ENCODE measurements at places on chromosomes 5 and 9. TPM values are rescaled to one million over a fixed set of nuclear protein-coding genes. Genes with fewer than 3 reads are reported as not detected.

GRCh38 chr9:126628969-126629674 is 15.4 kb downstream of the LMX1B start:
- no peak overlapping the region for H3K27ac ChIP-seq
- no peak overlapping the region for H3K4me3 ChIP-seq
- DNase-seq: no peak

- H3K4me3 ChIP-seq: no peak overlapping the region
- H3K4me1 ChIP-seq: no peaks in the 10 kb centered on the region
- no peak for DNase-seq
- peaks cover 17% of the 10 kb centered on the region for H3K36me3 ChIP-seq
These were observed 84.9 kb downstream of the GDNF start for GRCh38 chr5:37754976-37755375.

- peak overlapping the region; percentile 36 for H3K27ac ChIP-seq
- H3K27me3 ChIP-seq: no peaks in the 10 kb centered on the region
- H3K36me3 ChIP-seq: no peaks in the 10 kb centered on the region
- peak overlapping the region; percentile 69 for H3K4me3 ChIP-seq
- peak; percentile 52 for DNase-seq
These were observed 83.0 kb upstream of the FREM1 start for GRCh38 chr9:14993061-14993800.

DNA sequence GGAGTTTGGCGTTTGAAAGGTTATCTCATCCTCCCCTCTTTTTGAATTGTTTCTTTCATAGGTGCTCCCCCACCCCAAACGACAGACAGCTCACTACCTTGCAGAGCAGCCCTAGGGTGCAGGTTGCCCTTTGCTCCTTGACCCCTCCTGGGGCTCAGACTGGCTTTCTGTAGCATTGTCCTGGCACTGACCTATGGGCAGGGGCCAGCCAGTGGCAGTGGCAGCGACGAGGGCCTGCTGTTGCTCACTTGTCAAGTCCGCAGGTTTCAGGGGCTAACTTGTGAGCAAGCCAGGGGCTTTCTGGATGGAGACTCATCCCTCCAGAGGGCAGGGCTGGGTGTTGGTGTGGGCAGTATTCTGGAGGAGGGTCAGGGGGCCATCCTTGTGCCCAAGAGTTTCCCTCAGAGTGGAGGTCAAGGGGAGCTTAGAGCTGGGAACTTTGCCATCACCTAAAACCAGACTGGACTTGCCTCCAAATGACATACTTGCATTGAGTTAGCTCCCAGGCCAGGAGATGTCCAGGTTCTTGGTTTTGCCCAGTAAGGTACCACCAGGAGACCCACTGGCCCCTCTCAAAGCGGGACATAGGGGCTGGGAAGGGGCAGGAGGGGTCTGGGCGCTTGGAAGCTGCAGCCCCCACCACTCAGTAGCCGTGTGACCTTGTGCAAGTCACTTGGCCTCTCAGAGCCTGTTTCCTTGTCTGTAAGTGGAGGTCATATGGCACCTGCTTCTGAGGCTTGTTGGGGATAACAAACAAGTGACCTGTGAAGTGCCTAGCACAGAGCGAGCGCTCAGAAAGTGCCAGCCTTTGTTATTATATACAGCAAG is 53.5 kb upstream of the CDKN2AIPNL start:
- no peaks in the 10 kb centered on the region for H3K36me3 ChIP-seq
- DNase-seq: no peak
- peaks cover 4% of the 10 kb centered on the region for H3K27me3 ChIP-seq
- H3K27ac ChIP-seq: no peak overlapping the region
- H3K4me1 ChIP-seq: peaks cover 15% of the 10 kb centered on the region
- peak overlapping the region; percentile 72 for H3K4me3 ChIP-seq

DNA sequence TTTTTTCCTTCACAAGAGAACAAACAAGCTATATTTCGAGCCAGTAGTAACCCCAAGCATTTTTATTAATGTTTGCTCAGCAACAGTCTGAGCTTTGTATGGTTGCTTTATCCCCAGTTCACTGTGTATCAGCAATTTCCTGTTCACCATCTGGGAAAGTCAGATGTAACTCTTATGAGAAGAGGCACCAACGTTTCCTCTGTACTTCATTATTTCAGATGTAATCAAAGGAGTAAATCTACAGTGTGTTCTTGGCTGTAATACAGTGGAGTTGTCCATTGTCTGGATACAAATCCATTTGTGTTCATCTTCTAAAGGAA is 340.2 kb downstream of the ARRDC3 start:
- no peak for DNase-seq
- no peaks in the 10 kb centered on the region for H3K4me1 ChIP-seq
- H3K4me3 ChIP-seq: no peak overlapping the region
- H3K27ac ChIP-seq: no peak overlapping the region

DNA sequence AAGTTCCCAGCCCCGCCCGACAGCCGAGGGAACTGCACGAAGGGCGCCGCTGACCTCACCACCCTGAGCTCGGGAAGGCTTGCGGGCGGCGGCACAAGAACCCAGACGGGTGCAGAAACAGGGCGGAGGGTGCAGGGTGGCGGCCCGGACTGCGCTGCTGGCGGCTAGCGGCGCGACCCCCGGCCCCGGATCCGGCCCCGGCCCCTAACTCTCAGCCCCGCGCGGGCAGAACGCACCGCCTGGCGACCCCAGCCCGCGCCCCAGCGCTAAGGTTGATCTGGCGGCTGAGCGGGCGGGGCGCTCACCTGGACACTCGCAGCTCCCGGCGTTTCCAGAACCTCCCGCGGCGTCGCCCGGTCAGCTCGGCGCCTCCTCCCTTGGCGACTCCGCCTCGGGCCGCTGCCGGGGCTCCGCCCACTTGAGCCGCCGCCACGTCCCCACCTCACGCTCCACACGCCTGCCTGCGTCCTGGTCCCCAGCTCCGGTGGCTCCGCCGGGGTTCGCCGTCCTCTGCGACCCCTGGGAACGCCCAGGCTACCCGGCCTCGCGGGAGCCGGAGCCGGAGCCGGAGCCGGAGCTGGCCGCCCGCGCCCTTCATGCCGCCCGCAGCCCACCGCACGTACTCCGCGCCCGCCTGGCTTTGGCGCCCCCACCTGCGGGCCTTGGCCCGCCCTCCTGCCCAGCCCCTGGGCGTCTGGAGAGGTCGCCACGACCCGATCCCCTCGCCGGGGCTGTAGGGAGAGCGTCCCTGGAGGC is at the start of gene P4HA2:
TSS of gene P4HA2 (minus strand) at position 369 of the 756 bp plus-strand sequence. CDS start 9,227 bp downstream, outside the sequence.
- peak; percentile 58 for DNase-seq
- H3K27me3 ChIP-seq: peaks cover 31% of the 10 kb centered on the region
- H3K4me1 ChIP-seq: peaks cover 24% of the 10 kb centered on the region
- H3K36me3 ChIP-seq: no peaks in the 10 kb centered on the region

DNA sequence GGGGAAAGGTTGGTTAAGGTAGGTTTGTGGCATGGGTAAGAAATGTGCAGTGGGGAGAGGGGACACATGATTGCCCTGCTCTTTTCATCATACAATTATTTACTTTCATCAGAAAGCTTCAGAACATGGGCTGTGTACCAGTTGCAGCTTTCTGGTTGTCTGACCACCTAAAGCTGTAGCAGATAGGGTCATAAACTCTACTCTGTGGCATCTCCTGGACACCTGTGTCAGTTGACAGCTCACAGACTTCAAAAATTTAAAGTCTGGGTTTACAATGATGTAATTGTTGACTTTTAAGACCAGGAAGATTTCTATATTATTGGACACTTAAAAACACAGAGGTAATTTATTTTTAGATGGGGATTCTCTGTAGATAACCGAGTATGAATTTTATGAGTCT is 222.7 kb upstream of the PRR16 start:
- H3K4me3 ChIP-seq: no peak overlapping the region
- H3K36me3 ChIP-seq: no peaks in the 10 kb centered on the region
- no peaks in the 10 kb centered on the region for H3K4me1 ChIP-seq
- no peaks in the 10 kb centered on the region for H3K27me3 ChIP-seq
- no peak for DNase-seq
- H3K27ac ChIP-seq: no peak overlapping the region

Gene ZFP37
- 0.78 TPM for total RNA-seq

Gene ADCY2
- not detected for total RNA-seq

Gene SAPCD2
- total RNA-seq: 26.8 TPM

Gene PCDHGC4
- total RNA-seq: not detected

Gene SLC35A4
- total RNA-seq: 82.1 TPM

Gene ADGRV1
- total RNA-seq: not detected
